Inflammatory macrophage treated with lipopolysaccharide for 1 hour (primary cell): ENCODE measurements at places on chromosomes 3 and 15.

GRCh38 chr3:61981060-61981459 lies 392.3 kb downstream of the FEZF2 start:
- DNase-seq, result no peak

DNA sequence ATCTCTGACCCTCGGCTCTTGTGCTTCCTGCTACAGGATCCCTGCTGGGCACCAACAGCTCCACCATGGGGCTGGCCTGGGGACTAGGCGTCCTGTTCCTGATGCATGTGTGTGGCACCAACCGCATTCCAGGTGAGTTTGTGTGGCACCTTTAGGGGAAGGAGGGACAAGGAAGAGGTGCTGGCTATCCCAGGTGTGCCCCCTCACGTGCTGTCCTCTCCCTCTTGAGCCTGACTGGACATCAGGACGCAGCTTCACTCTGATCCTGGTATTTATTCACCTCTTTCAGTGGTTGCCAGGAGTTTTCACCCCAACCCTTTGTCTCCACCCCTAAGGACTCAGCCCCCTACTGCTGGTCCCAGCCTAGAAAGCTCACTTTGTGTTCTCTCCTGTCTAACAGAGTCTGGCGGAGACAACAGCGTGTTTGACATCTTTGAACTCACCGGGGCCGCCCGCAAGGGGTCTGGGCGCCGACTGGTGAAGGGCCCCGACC lies 960 bp downstream of the THBS1 start:
- DNase-seq, result no peak

DNA sequence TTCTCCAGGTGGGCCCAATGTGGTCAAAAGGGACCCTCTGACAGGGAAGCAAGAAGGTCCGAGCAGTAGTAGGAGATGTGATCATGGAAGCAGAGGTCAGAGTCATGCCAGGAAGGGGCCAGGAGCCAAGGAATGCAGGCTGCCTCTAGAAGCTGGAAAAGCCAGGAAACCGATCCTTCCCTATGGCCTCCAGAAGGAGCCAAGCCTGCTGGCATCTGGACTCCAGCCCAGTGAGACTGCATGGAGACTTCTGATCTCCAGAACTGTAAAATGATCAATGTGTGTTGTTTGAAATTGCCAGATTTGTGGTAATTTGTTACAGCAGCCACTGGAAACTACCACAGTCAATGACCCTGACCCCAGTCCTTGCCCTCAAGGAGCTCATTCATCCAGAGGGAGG lies 56.8 kb upstream of the SPATA12 start:
- DNase-seq, result no peak

GRCh38 chr3:133868186-133868585 lies 27.5 kb downstream of the RAB6B start:
- no peak for DNase-seq

GRCh38 chr3:43768381-43768973 lies 77.7 kb downstream of the ABHD5 start:
- no peak for DNase-seq

DNA sequence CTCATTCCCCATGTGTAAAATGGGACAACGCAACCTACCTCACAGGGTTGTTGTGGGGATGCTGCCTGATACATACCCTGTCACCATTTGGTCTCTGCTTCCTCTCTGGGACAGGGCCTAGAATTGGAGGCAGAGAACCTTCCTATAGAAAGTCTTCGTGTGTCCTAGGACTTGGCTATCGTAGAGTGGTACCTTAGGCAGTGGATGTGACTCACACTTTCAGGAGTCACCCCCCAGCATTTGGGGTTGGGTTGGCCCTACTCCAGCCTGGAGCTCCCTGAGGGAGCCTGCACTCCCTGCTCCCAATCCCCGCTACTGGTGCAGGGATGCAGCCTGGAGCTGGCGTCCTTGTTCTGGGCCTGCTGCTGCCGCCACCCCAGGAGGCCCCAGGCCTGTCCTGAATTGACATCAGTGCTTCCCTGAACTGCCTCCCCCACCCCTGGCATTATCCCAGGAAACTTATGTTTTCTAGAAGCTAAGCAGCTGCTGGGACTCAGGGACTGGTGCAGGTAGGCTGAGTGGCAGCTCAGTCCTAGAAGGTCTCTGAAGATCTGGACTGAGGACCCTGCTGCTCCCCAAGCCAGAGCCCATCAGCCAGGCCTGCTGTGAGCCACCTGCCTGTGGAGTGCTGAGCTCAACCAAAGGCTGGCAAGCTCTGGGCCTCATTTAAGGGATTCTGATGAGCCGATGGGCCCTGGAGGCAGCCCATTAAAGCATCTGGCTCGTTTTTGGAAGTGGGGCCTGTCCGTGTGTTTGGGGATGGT lies 9.9 kb downstream of the C15orf39 start:
- no peak for DNase-seq

DNA sequence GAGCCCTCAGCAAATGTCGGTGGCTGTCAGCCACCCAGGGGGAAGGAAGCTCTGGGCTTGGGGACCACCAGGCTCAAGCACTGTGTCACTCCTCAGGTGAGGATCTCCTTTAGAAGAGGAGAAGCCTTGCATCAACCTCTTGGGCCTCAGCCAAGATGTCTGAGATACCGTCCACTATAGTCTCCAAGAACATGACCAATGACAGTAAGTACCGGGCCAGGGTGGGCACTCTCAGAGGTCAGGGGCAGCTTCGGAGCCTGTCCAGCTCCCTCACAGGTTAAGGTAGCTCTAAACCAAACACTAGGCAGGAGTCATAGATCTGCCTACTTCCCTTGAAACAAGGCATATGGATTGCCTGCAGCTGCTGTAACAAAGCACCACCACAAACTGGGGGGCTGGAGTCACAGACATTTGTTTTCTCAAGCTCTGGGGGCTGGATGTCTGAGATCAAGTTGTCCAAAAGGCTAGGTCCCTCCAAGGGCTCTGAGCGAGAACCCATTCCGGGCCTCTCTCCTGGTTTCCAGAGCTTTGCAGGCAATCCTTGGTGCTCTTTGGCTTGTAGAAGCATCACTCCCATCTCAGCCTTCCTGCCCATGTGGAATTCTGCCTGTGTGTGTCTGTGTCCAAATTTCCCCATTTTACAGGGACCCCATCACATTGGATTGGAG lies 1.3 kb downstream of the CFAP100 start:
- no peak for DNase-seq

DNA sequence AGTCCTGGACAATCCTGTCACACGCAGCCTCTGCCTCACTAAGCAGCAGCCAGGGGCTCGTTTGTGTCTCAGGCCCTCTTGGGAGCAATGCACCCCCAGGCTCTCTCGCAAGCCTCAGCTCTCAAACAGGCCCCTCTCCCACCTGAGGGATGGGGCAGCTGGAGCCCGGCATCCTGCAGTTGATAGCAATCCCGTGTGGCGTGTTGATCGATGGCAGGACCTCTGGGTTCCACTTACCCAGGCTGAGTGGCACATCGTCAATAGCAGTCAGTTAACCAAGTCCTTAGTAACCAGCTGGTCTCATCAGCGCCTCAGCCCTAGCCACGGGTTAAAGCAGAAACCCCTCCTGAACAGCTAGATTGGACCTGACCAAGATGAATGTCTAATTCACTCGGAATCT lies 36.5 kb upstream of the PLXNA1 start:
- DNase-seq, result no peak

GRCh38 chr3:121719423-121719822 lies 30.1 kb downstream of the GOLGB1 start:
- DNase-seq, result no peak

GRCh38 chr3:24937780-24938179 lies 443.1 kb upstream of the THRB start:
- no peak for DNase-seq
